ENCODE measurements at places on chromosomes 6 and 20. TPM values are rescaled to one million over a fixed set of nuclear protein-coding genes. Genes with fewer than 3 reads are reported as not detected.

The SRSF12 gene
- under 0.01 TPM for total RNA-seq

The CCM2L gene
- total RNA-seq, result 13.1 TPM

The TMEM200A gene
- total RNA-seq, result 1.4 TPM

The KCNQ2 gene
- total RNA-seq, result not detected

The OR2H1 gene
- not detected for total RNA-seq

The SGK2 gene
- total RNA-seq, result 0.09 TPM

The AIF1 gene
- total RNA-seq, result not detected

The SLC44A4 gene
- total RNA-seq, result under 0.01 TPM
